ENCODE measurements at places on chromosomes 16 and 17. TPM values are rescaled to one million over a fixed set of nuclear protein-coding genes. Genes with fewer than 3 reads are reported as not detected.

- DNase-seq = no peak
These were observed 2228.4 kb downstream of the TP53TG3F start for GRCh38 chr16:35687781-35688180.

GRCh38 chr16:28326881-28327610 lies 34.7 kb downstream of the SBK1 start:
- no peak for DNase-seq

- DNase-seq = no peak
These were observed 2.8 kb downstream of the TMEM94 start for GRCh38 chr17:75459246-75459589.

- DNase-seq = no peak
These were observed 108.3 kb upstream of the FAM20A start for GRCh38 chr17:68709461-68709860.

- peak; percentile 82 for DNase-seq
These were observed at the start of gene GNAO1 for GRCh38 chr16:56191156-56191815. GNAO1 (plus strand) TSS chr16:56191489; CDS start chr16:56192236, 747 bp downstream.

The PABPN1L gene
- total RNA-seq = not detected

GRCh38 chr17:39209317-39210092 lies 9.4 kb downstream of the RPL19 start:
- peak; percentile 81 for DNase-seq

- no peak for DNase-seq
These were observed 119.2 kb downstream of the HS3ST2 start for GRCh38 chr16:22933173-22933572.

All from ovary (tissue), 10 donors.